ENCODE measurements at places on chromosomes 6 and 20.

DNA sequence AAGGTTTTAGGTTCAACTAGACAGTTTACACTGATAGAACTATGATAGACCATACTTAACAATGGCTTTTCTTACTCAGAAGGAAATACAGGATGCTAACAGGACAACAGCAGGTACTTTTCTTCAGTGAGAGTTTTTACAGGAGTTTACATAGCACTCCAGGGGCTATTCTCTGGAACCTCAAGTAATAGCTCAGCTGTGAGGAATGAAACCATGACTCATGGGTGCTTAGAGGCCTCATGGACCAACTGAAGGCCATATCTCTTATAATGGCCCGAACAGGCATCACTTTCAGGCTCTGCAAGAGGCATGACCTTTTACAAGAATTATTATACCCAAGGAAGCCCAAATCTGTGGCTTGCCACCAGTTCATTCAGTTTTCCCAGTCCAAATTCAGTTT is 31.8 kb downstream of the TREML1 start:
- DNase-seq: peak; percentile 8

GRCh38 chr20:62685781-62686555 is 22.7 kb upstream of the NTSR1 start:
- peak; percentile 97 for DNase-seq

DNA sequence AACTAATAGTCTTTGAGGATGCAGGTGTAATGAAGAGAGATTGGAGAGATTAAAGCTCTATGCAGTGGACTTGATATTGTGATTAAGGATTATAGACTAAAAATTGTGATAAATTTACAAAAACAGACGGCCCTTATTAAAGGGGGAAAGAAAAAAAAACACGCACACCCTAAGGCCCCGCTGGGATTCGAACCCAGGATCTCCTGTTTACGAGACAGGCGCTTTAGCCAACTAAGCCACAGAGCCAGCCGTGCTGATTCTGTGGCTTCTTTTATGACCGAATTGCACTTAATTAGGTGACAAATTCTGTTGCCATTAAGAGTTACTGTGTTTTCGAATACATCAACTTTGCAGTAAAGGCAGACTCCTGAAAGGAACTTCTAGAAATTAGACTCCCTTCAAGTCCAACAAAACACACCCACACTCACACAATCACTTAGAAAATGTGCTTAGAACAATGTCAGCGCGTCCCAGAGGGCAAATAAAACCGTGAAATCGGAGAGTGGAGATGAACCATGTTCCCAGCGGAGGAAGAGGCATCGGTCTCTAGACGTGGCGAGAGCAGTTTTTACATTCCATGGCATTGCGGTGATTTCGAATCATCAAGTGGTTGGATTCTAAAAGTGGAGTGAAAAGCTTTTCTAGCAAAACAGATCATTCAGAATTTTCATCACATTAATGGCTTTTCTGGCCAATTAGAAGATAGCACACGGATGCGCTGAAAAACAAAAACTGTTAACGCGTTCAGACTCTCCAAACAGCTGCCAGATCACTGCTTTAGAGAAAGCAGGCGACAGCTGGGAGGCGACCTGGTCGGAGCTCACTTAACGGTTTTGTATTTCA is 122.6 kb downstream of the GPX5 start:
- peak; percentile 38 for DNase-seq

GRCh38 chr6:2007165-2007564 is 238.2 kb downstream of the GMDS start:
- no peak for DNase-seq

DNA sequence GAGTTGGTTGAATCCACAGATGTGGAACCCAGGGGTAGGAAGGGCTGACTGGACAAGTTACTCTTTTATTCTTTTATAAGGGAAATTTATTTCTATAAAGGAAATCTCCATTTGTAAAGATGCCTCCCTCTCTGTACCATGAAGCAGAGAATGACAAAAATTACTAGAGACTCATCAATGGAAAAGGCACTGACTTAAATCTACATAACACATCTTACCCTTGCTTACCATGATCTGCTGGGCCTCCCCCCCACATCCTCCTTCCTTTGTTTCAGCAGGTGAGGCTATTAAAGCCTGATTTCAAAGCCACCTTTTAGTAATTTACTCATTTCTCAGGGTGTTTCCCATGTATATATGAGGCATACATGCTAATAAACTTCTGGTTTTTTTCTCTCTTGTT is 130.2 kb upstream of the HDDC2 start:
- no peak for DNase-seq

DNA sequence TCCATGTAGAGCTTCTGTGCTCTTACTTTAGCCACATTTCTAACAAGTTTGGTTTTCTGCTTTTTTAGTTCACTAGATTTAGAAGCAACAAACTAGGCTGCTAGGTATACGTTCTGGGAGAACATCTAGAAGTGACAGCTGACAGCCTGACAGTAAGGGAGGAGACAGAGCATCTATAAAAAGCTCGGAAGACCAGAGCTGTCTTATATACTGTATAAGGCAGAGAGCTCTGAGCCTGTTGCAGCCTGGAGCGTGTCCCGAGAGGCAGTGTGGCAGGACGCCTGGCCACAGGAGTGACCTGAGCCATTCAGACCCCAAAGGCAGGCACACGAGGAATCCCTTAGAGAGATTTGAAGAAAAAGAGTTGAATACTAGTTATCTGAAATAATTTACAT is 24.6 kb downstream of the PPP1R14C start:
- no peak for DNase-seq

GRCh38 chr6:167661552-167662044 is 165.1 kb upstream of the AFDN start:
- no peak for DNase-seq

DNA sequence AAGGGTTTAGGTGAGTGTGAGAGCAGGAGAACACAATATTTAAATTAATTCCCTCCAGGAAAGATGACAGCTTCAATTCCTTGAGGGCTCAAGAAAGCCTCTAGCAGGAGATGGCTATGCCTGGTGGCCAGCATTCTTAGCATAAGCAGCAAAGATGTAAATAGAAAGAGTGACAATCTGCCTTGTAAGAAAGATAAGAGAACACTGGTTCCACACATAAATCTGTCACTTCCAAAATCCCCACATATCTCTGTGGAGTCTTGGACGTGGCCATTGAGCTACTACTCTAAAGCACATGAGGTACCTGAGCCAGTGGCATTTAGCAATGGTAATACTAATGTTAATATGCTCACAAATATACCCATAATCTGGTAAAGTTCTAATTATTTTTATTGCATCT is 29.2 kb downstream of the DEFB114 start:
- no peak for DNase-seq

DNA sequence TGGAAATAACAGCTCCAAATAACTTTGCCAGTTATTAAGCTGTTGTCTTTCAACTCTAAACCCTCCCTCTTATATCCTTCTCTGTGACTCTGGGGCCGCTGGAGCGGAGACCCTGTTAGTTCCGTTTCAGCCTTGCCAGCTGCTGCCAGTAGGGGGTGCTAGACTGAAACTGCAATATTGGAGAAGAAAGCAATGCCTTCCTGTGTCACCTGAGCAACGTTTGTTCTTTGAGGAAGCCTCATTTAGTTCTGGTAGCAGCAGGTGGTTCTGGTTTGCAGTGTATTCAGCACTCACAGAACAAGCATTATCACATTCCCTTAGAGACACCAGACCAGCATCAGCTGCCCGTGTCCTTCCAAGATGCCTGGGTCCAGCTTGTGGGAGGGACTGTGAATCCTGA is 22.9 kb upstream of the JAG1 start:
- DNase-seq: no peak

DNA sequence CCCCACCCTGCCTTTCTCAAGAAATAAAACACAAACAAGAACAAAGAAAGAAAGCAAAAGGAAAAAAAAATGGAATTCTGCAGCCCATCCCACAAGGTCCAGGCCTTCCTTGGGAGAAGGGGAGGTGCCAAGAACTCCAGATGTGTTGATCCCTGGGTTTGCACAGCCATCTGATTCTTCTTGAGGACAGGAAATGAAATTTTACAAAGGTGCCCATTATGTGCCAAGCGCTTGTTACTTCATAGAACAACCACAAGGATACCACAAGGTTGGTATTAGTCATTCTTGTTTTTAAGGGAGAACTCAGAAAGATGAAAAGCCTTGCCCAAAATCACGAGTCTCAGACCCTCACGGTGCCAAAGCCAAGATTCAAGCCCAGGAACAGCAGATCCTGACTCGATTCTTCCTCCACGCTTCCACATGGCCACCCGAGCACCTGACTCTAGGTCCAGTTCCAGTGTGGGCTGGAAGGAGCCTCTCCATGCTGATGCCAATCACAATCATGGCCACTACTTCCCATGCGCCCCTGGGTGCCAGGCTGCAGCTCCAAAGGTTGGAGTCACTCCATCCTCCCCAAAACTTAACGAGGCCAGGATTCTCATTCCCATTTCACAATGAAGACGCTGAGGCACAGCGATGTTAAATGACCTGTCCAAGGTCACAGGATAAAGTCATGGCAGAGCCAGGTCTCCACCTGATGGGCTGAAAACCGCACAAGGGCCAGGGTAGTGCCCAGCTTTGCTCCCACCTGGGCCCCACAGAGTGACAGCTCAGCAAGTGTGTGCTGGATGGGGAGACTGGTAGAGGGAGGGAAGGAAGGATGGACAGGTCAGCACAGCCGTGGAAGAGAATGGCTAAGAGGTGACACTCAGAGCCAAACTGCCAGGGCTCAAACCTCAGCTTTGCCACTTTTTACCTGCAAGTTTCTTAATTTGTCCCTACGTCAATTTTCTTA is 66.7 kb upstream of the TOP1 start:
- DNase-seq: no peak

DNA sequence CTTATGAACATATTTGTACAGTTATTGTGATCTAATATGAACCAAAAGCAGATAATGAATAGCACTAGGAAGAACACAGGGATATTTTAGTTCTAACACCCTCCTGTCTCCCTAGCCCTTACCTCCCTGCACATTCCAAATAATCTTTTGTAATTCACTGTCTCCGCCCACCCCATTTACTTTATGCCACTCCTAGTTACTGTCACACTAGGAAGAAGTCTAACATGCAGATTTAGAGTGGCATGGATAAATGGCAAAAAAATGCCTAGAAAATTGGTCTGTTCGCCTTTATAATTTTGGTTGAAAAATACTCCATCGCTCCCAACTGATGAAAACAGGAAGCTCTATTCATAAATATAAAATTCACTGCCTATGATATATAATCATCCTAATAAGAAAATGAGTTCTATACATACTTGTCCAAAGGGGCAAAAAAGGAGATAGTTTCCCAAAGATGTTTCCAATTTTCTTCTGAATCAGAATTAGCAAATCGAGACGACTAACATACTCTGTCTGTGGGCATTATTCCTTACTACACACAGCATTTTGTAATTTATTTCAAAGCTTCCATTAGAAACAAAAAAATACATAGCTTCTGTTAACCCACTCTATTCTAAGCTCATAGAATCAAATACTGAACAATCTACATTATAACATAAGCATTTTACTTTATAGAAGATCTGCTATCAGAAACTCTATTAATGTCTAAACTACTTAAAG is 1.3 kb upstream of the RUNX2 start:
- DNase-seq: no peak

DNA sequence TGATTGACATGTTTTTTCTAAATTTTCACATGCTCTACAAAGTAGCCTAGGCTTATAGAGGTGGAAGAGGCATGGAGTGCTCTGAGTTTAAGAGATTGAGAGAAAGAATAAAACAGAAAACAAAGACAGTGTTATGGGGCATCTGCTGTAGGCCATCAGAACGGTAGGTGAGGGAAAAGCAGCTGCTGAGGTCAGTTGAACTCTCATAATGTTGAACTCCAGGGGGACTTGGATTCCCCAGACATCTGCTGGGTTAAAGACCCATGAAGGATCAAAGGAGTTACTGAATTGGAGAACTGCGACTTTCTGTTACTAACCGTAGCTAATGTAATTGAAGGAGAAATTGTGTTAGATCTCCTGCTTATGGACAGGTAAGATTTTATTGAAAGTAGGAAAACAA is 333.9 kb downstream of the TFAP2B start:
- DNase-seq: no peak

- no peak for DNase-seq
Observed at GRCh38 chr20:37315021-37315451, 25.6 kb downstream of the MANBAL start.

GRCh38 chr6:138575257-138575656 is 76.0 kb upstream of the NHSL1 start:
- no peak for DNase-seq

DNA sequence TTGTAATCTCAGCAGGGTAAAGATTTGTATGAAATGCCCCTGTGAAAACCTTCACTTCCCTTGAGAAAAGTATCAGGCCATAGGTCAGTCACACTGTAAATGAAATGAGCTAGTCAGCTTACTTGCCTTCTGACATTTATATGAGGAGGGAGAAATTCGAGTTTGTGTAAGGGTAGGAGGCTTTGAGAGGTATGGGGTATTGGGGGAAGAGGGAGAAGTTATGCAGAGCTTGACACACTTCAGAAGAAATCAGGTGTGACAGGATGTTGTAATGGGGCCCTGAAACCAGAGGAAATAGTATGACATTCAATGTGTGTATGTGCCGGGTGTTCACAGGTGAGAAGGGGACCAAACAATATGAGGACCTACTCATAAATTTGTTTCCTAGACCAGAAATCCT is 64.2 kb upstream of the CCN6 start:
- no peak for DNase-seq

- DNase-seq: no peak
Observed at GRCh38 chr6:132750455-132751248, 7.1 kb downstream of the VNN2 start.

GRCh38 chr20:25005220-25005619 is 12.7 kb upstream of the APMAP start:
- peak; percentile 52 for DNase-seq

GRCh38 chr6:6434723-6435122 is 114.3 kb upstream of the F13A1 start:
- no peak for DNase-seq

DNA sequence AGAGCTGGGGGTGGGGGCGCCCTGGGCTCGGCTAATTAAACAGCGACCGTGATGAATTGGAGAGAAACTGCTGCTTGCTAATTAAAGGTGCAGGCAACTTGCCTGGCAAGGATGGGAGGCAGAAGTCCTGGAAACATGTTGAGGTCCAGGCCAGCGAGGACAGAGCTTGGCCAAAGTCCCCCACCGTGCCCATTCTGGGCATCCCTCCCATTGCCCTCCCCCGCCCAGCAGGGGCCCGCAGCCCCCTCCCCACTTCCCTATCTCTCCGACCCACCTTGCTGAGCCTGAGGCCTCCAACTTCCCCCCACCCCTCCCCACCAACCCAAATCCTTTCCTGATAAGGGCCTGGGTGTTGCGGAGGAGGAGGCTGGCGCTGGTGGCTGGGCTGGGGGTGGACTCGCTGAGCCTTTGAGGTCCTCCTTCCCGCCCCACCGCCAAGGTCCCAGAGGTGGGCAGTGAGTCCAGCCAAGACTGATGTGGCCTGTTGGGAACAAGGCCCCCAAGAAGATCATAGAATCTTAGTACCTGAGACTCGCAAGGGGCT is 23.3 kb downstream of the C20orf203 start:
- no peak for DNase-seq
